ENCODE measurements at places on chromosomes 2 and 18.
A peak's percentile ranks its signal among the peaks of the same experiment; 100 is the strongest.

DNA sequence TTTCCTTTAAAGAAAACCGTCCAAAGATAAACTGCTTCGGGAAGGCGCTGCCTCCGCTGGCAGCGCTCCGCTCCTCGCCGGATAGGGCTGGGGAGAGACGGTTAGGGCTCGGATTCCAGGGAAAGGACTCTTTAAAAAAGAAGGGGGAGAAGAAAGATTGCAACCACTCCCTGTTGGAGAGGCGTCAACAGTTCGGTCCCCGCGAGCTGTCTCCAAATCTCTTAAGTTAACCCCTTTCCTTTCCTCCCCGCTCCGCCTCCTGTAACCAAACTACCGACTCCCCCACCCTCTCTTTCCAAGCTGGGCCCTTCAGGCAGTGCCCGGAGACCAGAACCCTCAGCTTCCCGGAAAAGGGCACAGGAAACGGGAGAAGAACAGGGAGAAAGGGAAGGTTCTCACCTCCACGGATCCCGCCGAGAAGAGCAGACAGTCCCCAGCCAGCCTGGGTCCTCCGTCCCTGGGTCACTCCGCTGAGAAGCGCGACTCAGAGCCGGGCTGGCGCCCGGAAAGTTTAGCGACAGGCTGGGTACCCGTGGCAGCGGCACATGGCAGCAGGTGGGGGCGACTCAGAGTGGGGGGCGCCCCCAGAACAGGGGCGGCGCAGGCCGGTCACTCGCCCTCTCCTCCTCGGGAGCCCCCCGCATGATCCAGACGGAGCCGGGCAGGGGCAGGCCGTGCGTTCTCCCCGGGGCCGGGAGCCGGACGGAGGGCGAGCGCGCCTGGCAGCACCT, 675 bp downstream of the FZD5 start:
- DNase-seq: peak; percentile 36

GRCh38 chr2:230425377-230425776, 9.4 kb downstream of the SP100 start:
- no peak for DNase-seq

DNA sequence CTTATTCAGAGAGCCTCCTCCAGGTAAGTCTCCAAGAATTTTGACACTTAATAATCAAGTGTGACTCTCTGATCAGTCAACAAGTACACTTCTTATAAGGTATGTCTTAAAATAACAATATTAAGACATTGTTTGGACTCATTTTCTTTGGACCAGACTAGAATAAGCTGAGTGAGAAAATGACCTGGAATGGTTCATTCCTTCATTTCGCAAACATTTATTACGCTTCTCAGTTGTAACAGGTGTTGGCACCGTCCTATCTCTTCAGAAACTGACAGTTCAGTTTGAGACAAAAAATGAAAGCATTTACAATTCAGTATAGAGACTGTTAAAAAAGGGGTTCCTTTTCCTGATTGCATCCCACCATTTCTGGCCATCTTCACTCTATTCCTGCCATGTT, 46.6 kb downstream of the TSPYL6 start:
- DNase-seq: no peak

DNA sequence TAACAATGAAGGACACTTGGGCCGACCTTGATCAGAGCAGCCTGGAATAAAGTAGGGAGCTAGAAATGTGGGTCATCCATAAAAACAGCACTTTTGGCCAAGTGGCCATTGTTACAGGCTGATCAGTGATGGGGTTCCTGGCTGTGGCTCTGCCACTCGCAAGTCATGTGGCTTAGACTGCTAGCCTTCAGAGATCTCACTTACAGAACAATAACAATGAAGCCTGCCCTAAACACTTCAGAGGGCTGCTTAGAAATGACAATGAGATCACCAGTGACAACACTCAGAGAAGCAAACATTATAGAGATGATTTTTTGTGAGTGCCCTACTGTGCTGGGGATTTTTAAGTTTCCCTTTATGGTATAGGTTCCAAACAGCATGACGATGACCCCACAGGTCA, 107.9 kb upstream of the LMAN1 start:
- DNase-seq: no peak

- no peak for DNase-seq
Measured at GRCh38 chr18:23661735-23662308, 889 bp downstream of the ANKRD29 start.

DNA sequence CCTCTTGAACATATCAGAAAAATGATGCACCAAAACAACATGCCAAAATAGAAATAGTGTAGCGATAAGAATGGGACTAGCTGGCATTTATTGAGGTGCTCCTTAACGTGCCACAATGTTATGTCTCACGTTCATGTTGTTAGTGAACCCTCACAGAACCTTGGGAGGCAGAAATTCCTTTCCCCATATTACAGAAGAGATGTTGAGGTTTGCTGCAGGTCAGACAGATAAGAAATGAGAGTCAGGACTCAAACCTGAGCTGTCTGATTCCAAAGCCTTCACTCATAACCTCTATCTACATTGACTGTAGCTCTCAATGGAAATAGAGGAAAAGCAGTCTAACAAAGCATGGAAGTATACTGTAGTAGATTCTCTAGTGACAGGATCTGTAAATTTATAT, 163.3 kb upstream of the STK17B start:
- DNase-seq: no peak

GRCh38 chr2:189298038-189298437, 118.5 kb upstream of the COL5A2 start:
- DNase-seq: peak; percentile 17

GRCh38 chr2:236941551-236941950, 144.1 kb upstream of the COPS8 start:
- DNase-seq: no peak

- DNase-seq: no peak
Measured at GRCh38 chr2:120722246-120722567, 13.5 kb upstream of the GLI2 start.

DNA sequence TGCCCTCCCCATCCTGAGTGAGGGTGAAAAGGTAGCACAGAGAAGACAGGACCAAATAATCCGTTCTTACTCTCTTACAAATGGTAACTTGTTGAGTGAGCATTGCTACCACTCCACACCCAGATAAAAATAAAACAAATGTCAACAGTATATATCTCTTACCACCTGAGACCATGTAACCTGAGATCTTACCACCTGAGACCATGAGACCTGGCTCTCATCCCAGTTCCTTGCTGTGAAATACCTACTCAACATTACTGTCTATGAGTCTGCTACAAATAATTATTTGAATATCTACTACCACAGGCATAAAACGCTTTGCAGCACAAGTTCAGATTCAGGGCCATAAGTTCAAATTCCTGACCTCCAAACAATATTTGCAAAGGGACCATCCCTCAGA, 234.7 kb downstream of the C1D start:
- DNase-seq: no peak

DNA sequence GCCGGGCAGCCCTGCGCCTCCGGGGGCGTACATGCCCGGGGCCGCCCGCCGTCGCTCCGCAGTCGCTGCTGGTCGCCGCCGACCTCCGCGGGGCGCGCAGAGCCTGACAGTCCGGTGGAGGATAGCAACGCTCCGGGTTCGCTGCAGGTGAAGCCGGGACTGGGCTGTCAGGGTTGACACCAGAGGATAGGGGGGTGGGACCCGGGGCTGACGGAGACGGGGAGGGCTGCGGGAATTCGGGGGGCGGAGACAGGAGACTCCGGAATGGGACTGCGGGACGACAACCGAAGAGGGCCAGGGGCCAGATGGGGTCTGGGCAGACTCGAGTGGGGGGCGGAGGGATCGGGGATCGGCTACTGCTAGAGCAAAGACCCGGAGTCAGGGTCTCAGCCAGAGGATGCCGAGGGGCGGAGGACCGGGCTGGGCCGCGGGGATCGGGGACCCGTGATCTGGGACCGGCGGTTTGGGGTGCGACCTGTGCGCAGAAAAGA, 403 bp downstream of the TMEM127 start:
- DNase-seq: peak; percentile 53

- DNase-seq: peak; percentile 86
Measured at GRCh38 chr2:85273738-85274731, 53.8 kb downstream of the TGOLN2 start.

DNA sequence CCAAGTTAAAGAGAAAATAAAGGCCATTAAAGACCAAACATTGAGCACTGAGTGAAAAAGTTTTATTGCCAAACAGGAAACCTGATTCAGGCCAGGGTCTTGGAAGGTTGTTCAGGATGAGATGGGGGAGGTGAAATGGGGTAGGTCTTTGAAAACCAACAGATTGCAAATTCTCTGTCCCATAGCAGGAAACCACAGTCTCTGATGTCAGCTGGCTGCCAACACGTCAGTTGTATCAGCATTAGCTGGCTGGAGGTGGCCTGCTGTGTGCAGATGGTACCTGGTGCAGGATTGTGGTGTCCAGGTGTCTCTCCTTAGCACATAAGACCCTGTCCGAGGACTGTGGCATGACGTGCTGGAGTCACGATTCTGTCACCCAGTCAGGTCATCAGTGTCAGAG, 106.3 kb downstream of the MSH2 start:
- DNase-seq: no peak

DNA sequence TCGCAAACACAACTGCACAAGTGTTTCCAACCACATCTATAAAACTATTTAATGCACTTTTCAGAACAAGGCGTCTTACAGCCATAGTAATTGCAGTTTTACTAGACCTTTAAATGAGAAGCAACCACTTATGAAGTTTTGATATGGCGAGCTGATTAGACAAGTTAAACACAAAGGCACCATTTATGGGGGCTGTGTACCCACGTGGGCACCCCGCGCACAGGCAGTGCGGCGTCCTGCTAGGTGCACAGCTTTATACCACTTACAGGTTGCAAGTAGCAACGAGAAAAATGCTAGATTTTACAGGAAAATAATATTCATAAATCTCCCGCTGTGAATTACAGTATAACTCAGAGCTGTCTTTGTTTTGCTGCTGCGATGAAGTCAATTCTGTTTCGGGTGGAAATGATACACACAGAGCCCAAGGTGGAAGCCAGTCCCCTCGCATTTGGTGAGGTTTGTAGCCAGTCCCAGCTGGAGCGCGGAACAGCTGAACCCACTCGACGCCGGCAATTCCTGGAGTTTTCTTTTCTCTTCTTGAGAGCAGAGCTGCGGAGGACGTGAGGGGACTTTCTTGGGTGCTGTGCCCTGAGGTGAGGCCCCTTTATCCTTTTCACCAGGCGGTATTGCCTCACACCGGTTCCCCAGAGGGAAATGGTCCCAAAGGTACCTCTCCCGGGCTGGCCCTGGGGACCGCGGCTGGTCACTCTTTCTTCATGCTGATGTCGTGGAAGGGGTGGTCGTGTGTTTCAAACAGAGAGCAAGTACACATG, 76.7 kb downstream of the PTGR3 start:
- no peak for DNase-seq

GRCh38 chr2:120797421-120798221, 62.0 kb downstream of the GLI2 start:
- no peak for DNase-seq

Data from EH (cell line).